ENCODE measurements at places on chromosomes 1 and 21. TPM values are rescaled to one million over a fixed set of nuclear protein-coding genes. Genes with fewer than 3 reads are reported as not detected.

AIRE gene
- not detected for total RNA-seq

ATP1A4 gene
- not detected for total RNA-seq

DNA sequence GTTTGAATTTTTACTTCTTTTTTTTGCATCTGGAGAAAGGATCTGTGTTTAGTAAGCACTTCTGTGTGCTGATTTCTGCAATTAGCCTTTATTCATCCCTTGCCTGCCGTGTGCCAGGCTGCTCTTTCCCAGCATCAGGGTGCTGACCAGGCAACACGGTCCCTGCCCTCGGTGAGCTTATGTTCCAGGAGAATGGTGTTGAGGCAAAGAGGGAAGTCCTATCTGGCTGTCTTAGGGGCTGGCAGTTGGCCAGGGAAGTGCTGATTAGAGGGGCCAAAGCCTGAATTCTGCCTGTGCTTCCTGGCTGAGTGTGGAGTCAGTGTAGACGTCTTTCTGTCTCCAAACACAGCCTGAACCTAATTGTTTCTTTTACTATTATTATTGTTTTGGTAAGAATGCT lies 187.1 kb downstream of the CAMTA1 start:
- DNase-seq, result no peak

GRCh38 chr1:185704181-185704580 lies 30.0 kb upstream of the HMCN1 start:
- DNase-seq, result no peak

GRCh38 chr1:162977944-162978568 lies 91.1 kb upstream of the RGS4 start:
- DNase-seq, result no peak

- no peak for DNase-seq
Measured at GRCh38 chr1:162571696-162572095, 10.2 kb downstream of the UAP1 start.

GRCh38 chr21:34779860-34780259 lies 111.1 kb downstream of the CLIC6 start:
- DNase-seq, result no peak

DNA sequence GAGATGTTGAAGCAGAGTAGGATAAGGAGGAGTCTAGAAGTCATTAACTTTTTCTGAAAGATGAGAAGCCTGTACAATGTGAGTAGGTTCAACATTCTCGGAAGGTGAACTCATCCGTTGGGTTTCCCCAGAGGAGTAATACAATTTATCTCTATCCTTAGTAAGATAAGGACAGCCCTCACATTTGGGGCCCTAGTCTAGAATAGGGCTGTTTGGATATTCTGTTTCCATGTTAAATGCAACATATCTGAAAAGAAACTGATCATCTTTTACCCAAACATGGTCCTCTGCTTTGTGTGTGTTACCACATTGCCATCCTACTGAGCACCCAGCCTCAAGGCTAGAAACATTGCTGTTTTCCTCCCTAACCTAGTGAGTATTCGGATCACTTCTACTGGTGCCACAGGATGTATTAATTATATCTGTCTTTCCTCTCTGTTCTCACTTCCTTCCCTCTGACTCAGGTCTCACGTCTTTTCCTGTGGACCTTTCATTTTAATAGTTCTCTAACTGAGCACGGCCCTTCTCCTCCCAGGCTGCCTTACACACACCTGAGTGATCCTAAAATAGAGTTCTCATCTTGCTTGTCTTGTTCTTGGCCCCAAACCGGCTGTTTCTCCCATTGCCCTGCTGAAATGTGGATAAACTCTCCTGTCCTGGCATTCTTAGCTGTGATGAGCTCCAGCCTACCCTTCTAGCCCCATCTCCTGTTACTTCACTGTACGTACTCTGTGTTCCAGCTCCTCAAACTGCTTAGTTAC lies 91.7 kb downstream of the CDC14A start:
- DNase-seq, result no peak

DNA sequence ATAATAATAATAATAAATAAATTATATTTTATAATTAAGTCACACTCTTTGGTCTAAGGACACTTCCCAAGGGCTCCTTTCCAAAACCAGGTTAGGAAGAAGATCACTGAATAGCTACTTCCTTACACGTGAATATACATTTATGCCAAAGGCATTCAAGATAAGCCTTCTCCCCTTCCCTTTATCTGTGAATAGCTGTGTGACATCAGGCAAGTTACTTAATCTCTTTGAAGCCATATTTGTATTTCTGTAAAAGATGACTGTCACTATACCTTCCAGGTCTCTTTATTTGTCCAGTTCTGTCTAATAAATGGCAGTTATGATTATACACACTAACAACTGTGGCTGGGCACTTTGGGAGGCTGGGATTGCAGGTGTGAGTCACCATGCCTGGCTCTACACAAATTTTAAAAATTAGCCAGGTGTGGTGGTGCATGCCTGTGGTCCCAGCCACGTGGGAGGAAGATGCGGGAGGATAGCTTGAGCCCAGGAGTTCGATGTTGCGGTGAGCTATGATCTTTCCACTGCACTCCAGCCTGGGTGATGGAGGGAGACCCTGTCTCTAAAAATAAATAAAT lies 5.5 kb upstream of the RNF11 start:
- DNase-seq, result no peak
